Effector CD4-positive, alpha-beta T cell (primary cell): ENCODE measurements at places on chromosomes 12 and 14.

- DNase-seq = no peak
Measured at GRCh38 chr12:22653791-22654190, 28.8 kb downstream of the ETNK1 start.

DNA sequence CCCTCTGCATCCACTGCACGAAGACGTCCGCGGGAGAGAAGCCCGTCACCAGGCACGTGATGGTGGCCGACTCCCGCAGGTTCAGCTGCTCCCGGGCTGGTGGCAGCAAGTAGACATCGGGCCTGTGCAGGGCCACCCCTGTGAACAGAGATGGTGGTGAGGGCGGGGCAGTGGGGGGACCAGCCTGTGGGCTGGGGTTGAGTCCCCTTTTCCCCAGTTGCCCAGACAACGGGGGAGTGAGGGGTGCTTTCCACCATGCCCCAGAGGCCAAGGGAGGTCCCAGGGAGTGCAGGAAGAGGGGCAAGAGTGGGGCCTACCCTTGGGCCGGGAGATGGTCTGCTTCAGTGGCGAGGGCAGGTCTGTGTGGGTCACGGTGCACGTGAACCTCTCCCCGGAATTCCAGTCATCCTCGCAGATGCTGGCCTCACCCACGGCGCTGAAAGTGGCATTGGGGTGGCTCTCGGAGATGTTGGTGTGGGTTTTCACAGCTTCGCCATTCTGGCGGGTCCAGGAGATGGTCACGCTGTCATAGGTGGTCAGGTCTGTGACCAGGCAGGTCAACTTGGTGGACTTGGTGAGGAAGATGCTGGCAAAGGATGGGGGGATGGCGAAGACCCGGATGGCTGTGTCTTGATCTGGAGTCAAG lies 328.3 kb downstream of the TMEM121 start:
- no peak for DNase-seq

- no peak for DNase-seq
Measured at GRCh38 chr14:69323266-69323998, 63.5 kb downstream of the GALNT16 start.

DNA sequence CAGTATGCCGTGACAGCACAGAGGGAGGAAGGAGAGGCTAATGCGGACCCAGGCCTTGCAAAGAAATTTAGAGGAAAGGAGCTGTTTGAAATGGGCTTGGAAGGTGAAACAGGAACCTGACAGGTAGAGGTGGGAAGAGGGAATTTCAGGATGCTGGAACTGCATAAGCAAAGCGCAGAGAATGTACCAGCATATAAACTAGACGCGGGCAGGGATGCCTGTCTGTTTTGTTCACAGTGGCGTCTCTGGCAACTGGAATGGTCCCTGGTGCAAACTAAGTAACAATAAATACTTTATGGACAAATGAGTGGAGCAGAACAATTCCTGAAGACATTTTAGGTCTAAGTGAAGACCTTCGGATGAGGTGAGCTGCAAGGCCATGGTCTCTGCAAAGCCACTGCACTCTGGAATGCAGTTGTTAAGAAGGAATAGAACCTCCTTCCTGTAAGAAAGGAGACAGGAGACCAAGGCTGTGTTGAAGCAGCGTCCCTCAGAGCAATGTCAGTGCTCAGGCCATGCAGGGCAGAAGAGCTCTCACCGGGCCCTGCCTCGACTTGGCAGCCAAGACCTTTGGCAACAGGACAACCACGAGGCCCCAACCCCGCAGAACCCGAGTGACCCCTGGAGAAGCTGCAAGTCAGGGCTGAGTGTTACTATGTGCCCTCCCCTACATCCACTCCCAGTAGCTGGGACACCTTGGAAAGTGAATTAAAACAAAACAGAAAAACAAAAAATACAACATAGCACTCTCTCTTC lies 42.8 kb downstream of the PITPNM2 start:
- DNase-seq = no peak

GRCh38 chr14:23627961-23628360 lies 8.2 kb upstream of the DHRS2 start:
- DNase-seq = no peak

DNA sequence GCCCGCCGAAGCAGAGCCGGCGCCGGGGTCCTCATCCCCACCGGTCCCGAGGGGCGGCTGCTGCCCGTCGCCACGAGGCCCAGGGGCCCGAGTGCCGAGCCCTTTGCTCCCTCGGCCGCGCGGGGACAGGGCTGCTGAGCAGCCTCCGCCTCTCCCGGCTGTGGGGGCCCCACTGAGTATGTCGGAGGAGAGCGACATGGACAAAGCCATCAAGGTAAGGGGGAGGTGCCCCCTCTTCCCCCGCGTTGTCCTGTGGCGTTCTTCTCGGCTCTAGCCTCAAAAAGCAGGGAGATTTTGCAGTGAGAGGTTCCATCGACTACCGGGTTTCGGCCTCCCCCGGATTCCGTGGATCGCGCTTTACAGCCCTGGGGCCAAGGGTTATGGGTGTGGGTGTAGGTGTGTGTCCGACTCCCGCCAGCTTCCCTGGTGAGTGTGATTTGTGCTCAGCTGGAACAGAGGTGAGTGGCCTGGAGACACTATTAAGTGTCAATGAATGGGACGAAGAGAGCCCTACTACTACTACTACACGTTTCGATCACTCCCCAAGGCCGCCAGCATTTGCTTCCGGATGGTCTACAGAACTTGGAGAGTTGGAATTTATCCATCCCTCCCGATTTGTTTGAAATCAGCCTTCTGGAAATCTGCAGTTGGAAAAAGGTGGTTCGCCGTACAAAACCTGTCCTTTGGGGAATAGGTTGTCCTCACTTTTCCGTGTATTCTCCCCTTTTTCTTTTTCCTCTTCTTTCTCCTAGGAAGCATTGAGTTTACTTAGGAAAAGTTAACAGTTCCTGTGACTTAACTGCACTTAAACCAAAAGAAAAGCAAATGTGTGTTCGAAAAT lies 748 bp downstream of the MAPKAPK5 start:
- DNase-seq = peak; percentile 32

GRCh38 chr14:50608302-50608851 lies 48.4 kb downstream of the ATL1 start:
- DNase-seq = no peak

DNA sequence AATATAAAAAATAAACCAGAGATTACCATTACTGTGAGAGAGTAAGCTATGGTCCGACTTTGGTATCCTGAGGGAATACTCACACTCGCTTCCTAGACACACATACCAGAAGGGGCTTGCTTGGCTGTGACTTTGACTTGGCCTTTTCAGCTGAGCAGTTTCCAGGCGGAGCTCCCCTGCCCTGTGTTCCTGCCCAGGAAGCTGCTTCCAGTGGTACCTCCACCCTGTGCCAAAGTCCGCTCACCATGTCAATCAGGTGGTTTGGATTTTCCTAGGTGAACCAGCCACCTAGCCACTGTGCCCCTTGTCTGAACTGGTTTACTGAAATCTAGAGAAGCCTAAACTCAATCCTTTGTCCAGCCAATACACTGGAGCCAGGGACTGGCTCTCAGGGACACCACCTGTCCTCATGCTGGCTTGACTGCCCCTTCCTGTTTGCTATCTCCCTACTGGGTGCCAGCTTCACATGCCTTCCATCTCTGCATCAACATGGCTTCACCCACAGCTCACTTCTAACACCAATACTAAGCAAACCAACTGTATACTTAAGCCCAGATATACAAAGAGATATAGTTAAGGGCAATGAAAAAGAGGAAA lies 28.6 kb downstream of the MAX start:
- DNase-seq = no peak

DNA sequence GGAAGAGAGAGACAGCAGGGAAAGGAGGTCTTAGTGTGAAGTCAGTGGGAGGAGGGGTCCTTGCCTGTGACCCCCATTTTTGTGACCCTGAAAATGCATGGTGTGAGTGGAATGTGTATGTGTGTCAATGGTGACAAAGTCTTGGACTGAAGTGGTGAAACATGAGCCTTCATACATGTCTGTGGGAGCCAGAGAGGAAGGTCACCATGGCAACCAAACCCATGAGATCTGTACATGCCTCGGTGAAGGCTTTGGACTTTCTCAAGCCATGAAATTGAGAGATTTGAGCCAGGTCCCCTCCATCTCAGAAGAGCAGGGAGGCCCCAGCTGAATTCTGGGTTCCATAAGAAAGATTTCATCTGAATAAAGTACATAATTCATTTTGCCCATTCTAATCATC lies 108.7 kb downstream of the TTC8 start:
- DNase-seq = no peak
